ENCODE measurements at places on chromosomes 3 and 15.

GRCh38 chr15:47861111-47861903 is 144.0 kb downstream of the SEMA6D start:
- no peak for DNase-seq

GRCh38 chr3:101722394-101723173 is 1.8 kb upstream of the CEP97 start:
- no peak for DNase-seq

- DNase-seq: no peak
Measured at GRCh38 chr3:12318758-12319621, 30.1 kb downstream of the PPARG start.

DNA sequence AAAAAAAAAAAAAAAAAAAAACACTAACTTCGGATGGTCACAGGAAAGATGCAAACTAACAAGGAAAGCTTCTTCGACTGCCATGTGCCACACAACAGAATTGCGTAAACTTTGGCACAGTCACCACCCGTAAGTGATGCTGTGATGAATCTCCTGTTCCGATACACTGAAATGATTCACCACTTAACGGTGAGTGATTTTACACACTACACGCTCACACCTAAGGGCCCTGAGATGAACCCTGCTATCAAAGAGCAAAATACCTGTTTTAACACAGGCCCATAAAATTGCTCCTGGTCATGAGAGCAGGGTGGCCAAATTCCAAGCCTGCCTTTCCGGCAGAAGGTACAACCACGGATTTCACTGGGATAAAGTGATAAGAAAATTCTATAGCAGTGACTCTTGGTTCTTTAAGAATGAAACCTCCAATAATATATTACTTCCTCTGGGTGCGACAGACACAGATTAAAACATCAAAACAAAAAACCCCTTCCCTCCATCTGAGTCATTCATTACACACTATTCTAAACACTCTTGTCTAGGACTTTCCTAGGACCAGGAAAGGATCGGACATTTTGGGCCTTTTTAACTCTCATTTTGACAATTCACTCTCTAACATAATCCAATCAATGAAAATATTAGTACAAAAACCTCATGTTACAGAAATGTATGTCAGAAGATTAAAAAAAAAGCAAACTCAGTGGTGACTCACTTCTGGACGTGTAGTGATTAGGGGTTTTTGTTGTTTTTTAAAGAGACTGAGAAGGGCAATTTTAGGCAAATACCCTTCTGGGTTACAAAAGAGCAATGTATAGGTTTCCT is 28.3 kb downstream of the LRIG1 start:
- DNase-seq: no peak

- no peak for DNase-seq
Measured at GRCh38 chr3:111325160-111325718, 216.8 kb upstream of the CD96 start.

GRCh38 chr15:80662129-80662528 is 33.0 kb upstream of the ABHD17C start:
- no peak for DNase-seq

- DNase-seq: no peak
Measured at GRCh38 chr3:67981077-67981476, 326.7 kb upstream of the SUCLG2 start.

GRCh38 chr3:139074565-139075115 is 29.9 kb upstream of the PRR23C start:
- no peak for DNase-seq

GRCh38 chr3:137165117-137165806 is 207.5 kb downstream of the IL20RB start:
- no peak for DNase-seq

DNA sequence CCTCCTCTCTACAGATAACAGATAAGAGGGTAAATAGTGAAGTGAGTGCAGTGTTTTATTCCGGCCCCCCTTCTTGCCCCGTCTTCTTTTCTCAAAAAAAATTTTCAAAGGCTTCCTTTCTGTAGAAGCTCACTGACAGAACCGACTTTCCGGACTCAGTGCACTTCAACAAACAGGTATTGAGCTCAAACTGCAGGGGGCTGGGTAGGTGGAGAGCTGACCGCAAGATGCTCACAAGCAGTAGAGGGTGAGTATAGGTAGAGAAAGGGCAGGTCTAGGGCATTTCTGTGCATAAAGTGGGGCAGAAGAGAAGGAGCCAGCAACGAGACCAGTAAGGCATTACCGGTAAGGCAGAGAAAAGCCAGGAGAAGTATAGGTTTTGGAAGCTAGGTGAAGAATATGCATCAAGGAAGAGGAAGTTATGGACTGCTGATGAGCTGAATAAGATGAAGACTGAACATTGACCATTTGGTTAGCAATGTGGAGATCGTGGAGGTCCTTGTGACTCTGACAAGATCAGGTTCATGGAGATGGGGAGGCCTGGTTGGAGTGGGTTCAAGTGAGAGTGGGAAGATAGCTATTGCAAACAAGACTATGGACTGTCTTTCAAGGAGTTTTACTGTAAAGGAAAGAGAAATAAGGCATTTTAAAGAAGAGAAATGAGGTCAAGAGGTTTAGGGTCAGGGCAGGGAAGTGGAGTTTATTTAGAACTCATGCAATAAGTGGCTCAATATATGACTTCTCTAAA is 97.4 kb downstream of the ST6GAL1 start:
- peak; percentile 41 for DNase-seq

GRCh38 chr3:10928961-10929471 is 63.5 kb upstream of the SLC6A1 start:
- no peak for DNase-seq

Measured in naive thymus-derived CD4-positive, alpha-beta T cell (primary cell).